ENCODE measurements at places on chromosomes 2 and 18.

- DNase-seq: no peak
These were observed 26.6 kb upstream of the SCN7A start for GRCh38 chr2:166520604-166521003.

GRCh38 chr2:28395334-28396061 is 2.8 kb downstream of the FOSL2 start:
- peak; percentile 56 for DNase-seq

- DNase-seq: peak; percentile 41
These were observed 7.0 kb downstream of the ASIC4 start for GRCh38 chr2:219521066-219521880.

DNA sequence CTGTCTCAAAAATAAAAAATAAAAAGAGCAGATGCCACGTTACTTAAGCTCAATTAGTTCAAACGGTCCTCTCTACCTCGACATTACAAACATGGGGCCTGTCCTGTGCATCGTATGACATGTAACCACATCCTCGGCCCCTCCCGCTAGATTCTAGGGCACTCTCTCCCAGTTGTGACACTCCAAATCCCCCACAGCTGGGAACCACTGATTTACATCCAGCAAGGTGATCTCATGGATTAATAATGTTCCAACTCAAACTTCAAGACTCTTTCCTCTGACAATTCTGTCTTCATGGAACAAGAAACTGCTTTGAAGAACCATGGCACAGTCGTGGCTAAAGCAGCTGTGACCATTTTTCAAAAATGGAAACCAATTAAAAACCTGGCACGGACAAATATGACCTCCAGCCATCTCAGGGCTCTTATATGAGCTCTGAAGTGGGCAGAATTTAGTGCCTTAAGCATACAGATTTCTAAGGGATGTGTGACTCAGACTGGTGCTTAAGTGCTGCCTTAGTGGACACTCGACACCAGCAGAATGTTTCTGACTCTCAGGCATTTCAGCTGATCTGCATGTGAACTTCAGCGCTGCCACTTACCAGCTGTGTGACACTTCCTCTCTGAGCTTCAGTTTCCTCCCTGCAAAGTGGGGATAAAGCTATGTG is 31.7 kb upstream of the ASAP2 start:
- DNase-seq: peak; percentile 70

DNA sequence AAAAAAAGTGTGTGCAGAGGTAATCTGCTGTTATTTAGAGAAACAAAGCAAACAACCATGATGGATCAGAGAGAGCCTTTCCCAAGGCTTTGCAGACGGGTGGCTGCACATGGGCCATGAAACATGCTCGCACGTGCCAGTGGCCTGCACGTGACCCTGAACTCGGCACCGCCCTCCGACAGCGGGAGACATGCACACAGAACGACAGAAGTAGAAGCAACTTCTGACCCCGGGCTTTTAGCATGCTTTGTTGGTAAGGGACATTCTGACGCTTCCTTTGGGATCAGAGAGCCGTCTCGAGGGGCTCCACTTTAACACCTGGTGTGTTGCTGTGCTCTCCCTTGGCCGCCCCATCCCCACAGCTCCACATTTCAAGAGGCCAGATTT is 112.5 kb downstream of the KCNF1 start:
- no peak for DNase-seq

DNA sequence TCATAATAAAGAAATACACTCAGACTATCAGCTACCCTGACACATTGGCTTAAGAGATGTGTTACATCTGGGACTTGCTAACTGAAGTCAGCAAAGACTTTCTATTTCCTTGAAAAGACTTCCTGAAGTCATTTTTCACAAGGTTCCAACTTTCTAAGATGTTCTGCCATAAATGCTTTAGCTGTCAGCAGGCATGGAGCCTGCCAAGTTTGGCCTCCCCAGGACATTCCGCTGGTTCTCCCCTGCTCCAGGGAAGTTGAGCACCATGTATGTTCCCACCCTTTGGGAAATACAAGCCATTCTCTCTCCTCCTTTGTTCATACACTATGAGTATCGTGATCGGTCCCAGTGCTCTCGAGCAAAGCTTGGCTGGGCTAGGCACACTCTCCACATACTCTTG is 202.7 kb upstream of the CCDC68 start:
- DNase-seq: peak; percentile 49

DNA sequence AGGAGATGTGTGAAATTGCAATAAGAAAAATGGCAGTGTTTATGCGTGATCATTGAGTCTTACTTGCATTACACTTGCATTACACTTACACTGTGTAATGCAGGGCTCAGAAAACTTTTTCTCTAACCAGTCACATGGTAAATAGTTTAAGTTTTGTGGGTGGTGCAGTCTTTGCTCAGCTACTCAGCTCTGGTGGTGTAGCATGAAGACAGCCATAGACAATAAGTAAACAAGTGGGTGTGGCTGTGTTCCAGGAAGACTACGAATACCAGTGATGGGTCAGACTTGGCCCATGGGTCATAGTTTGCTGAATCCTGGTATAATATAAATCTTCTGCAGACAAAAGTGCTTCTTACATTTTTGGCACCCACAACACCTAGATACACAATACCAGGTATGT is 115.6 kb upstream of the CYP1B1 start:
- no peak for DNase-seq

DNA sequence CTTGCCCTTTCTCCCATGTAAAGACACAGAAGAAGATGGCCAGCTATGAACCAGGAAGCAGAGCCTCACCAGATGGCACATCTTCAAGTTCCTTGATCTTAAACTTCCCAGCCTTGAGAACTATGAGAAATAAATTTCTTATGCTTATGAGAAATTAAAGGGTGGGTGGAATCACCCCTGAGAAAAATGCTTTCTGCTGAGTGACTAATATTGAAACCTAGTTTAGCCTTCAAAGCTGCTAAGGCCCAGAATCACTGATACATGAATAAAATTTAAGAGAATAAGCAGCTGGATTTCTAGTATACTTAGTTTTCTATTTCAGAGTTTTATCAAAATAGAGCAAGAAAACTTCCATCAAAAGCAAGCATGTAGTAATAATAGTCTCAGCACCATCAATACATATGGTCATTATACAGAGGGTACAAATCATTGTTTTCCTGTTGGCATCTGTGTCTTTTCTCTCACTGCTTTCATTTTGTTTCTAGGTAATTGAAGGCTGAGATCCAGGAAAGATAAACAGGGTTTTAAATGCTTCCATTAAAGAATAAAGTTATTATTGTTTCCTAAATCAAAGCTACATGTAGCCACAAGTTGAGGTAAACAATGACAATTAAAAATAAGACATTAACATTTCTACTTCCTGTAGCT is 53.3 kb upstream of the COL5A2 start:
- no peak for DNase-seq

DNA sequence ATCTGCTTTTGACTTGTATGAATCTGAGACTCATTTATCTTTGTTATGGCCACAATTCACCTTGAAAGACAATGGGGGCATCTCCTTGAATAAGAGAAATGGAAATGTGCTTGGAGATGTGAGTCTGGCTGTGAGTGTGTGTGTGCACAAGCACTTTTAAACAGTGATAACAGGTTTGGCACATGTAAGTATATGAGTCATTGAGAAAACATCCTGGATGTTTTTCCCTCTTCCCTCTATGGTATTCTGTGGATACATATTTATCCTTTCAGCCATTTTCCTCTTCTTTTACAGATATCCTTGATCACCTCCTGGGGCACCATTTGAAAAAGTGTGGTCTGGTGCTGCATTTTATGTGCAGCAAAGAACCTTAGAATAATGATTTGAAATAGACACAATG is 317.3 kb upstream of the THUMPD2 start:
- DNase-seq: peak; percentile 81

GRCh38 chr18:63837590-63837989 is 49.9 kb upstream of the SERPINB2 start:
- DNase-seq: no peak

GRCh38 chr2:67463810-67464209 is 66.7 kb downstream of the ETAA1 start:
- peak; percentile 49 for DNase-seq

- no peak for DNase-seq
These were observed 160.5 kb downstream of the XIRP2 start for GRCh38 chr2:167048829-167049228.

- DNase-seq: no peak
These were observed 68.1 kb upstream of the SULT1C3 start for GRCh38 chr2:108171657-108172056.

GRCh38 chr18:25350489-25351251 is 1.3 kb downstream of the ZNF521 start:
- DNase-seq: peak; percentile 54

GRCh38 chr18:44726059-44726421 is 45.4 kb downstream of the SETBP1 start:
- no peak for DNase-seq

- DNase-seq: peak; percentile 56
These were observed 48.5 kb upstream of the DTNA start for GRCh38 chr18:34661464-34662087.

DNA sequence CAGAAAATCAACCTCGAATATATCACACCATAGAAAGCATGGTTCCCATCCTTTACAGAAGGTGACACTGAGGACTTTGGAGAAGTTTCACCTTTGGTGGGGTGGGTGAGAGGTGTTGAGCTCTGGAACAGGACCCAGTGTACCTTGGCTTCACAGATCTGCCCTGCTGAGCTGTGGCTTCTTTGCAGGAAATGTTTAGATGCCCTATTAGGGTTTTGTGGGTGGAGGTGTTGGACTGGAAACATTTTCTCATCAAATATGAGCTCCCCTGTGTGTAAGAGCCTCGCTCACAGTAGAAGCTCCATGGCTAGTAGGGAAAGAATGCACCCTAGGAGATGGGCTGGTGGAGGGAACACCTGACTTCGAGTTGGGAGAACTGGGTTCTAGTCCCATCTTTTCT is 55.6 kb downstream of the RPL37A start:
- no peak for DNase-seq

DNA sequence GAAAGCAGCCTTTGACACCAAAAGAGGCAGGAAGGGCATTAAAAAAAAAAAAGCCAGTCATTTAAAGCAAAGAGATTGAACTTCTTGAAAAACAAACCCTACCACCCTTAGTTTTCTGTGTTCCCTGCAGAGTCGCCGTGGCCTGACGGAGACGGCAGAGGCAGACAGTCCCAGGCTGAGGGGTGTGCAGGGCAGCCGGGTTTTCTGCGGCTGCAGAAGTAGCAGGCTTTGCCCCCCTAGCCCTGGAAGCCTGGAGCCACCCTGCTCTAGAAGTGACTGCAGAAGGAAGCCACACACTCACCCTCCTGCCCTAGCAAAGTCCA is 2.8 kb downstream of the INPP5D start:
- no peak for DNase-seq

DNA sequence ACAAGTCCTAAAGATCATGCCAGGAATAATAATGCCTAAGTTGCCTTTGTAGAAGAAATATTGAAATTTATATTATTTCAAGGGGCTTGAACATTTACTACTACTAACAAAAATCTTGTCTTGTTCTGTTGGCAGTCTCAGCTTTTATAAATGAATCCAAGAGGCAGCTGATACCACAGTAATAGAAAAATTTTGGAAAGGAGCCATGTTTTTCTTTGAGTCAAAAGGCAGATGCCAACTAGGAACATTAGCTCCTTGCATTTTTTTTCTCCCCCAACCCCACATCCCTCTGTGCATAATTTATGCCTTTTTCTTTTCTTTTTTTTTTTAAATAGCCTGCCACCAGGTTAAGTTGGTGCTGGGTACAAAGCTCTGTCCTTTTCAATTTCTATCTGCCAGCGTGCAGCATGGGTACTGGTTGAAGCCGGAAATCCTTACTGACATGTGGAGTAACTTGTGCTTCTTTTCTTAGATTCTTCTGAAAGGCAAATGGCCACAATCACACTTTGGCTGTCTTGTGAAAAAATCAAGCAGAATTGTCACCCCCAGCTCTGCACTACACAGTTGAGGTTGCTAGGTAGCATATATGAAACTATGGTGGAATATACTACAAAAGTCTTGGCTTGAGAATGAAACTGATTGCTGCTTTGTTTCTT is 98.8 kb downstream of the RHBDD1 start:
- peak; percentile 22 for DNase-seq

- peak; percentile 21 for DNase-seq
These were observed 126.7 kb downstream of the OSBPL1A start for GRCh38 chr18:24270937-24271380.

DNA sequence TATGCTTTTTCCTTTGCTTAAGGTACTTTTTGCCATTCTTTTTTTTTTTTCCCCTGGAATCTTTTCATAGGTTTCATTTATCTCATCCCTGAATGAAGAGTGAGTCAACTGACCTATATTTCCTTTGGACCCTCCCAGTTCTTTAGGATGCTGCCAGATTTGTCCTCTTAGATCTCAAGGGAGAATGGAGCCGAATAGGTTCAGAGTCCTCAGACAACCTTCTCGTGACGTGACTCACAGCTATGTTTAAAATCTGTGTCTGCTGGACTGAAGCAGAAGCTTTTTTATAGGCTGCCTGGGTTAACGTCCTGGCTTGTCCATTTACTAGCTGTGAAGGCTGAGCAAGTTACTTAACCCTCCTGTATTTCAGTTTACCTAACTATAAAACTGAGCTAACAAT is 358.6 kb downstream of the DLGAP1 start:
- peak; percentile 93 for DNase-seq

GRCh38 chr2:45275242-45275805 is 266.1 kb upstream of the SIX2 start:
- DNase-seq: no peak

GRCh38 chr2:6665093-6666045 is 200.3 kb downstream of the CMPK2 start:
- DNase-seq: no peak

- DNase-seq: no peak
These were observed 53.2 kb downstream of the SH3YL1 start for GRCh38 chr2:210660-211059.

GRCh38 chr2:8271461-8271860 is 410.4 kb upstream of the ID2 start:
- DNase-seq: no peak

DNA sequence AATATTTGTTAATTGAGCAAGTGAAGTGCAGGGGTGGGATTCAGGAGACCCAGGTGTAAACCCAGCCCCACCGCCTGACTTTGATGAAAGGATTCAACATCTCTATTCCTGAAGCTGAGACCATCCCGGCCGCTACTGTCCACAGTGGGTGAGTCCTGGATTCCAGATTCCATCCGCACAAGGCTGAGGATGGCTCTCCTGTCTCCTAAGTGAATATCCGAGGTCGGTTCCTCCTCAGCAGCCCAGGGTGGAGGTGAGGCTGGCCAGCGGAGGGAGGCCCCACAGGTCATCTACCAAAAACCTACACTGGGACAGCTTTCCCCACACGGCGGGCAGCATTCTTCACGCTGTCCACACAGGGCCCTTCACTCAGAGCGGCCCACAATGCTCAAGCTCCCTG is 57.6 kb downstream of the ACKR3 start:
- DNase-seq: no peak

DNA sequence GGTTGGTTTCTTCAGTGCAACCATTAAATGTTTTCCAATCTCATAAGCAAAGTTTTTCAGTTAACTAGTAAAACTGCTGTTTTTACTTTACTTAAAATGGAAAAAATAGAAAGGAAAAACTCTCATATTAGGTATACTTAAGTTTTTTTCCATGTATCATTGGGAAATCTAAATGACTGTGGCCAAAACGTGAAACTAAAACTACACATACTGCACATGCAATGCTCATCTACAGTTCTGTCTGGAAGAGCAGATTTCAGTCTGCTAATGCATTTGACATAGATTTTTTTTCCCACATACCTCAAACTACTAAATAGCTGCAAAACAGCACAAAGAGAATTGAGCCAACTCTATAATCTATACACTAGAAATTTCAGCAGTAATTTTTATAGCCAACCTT is 62.6 kb downstream of the COL5A2 start:
- DNase-seq: peak; percentile 53

GRCh38 chr2:232658217-232658785 is 24.9 kb downstream of the EFHD1 start:
- no peak for DNase-seq

GRCh38 chr2:54553775-54554174 is 97.6 kb downstream of the SPTBN1 start:
- DNase-seq: no peak

- no peak for DNase-seq
These were observed 52.8 kb upstream of the TWSG1 start for GRCh38 chr18:9281780-9282179.

Measured in fibroblast of upper back skin (primary cell).